Stimulated activated CD8-positive, alpha-beta memory T cell treated with anti-CD3 and anti-CD28 coated beads, Interleukin-15, amount 100 ng/mL, for 4 hours (primary cell): ENCODE measurements at places on chromosomes 3 and 15.

GRCh38 chr3:55570271-55570711 is 83.2 kb upstream of the WNT5A start:
- no peak for DNase-seq

DNA sequence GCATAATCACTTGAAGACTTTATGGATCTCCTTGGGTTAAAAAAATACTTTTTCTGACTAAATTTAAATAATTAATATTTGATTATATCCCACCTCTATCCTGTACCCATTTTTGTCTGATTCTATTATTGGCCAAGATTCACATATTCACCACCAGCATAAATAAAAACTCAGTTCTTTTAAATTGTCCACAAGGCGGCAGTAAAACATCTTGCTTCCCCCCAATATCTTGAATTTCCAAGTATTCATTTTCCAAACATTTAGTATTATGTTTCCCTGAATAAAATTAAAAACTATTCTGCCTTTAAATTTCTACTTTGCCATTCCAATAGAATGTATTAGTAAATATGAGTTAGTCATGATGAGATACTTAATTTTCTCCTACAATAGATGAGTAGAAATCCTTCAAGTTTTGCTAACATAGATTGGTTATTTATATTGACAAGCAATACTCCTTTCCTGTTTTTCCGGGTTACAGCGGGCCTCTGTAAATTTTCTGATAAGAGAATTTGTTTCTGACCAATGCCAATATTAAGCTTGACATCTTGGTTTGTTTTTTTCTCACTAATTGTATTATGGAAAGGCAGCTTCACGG is 218.7 kb upstream of the MDFIC2 start:
- no peak for DNase-seq

DNA sequence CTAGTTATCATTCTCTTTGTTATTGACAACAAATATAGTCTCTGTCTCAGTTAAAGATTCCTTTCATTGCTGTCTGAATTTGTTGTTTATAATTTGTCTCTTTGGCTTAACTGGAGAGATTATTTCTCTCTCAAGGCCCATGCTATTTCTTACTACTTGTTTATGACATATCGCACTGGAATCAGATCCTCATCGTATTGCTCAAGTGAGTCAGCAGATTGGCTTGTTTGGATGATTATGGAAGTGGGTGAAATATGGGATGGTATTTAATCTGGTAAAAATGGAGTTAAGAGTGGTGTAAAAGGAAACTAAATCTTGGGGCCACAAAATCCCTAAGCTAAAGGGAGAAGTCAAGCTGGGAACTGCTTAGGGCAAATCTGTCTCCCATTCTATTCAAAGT is 613.1 kb downstream of the SI start:
- DNase-seq: no peak

GRCh38 chr3:86229775-86230094 is 761.2 kb downstream of the VGLL3 start:
- DNase-seq: no peak

- no peak for DNase-seq
These were observed 26.7 kb downstream of the CEP70 start for GRCh38 chr3:138567403-138567802.

DNA sequence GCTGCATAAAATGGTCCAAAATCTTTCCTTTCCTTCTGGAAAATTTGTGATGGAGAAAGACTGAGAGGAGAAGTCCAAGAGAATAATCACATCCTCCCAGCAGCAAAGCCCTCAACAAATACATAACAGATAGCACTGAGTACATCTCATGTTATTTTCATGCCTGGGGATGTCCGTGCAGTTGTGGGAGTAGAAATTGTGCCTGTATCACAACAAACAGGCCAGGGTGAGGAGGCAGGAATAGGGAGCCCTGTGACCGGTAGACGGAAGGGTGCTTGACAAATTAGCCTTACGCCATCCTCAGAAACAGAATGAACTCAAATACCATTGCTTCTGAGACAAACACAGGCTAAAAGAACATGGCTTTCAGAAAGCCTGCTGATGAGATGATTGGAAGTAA is 333.2 kb upstream of the UMPS start:
- DNase-seq: no peak
